ENCODE measurements at places on chromosomes 2 and 18.

- no peak for DNase-seq
Measured at GRCh38 chr2:163269374-163270021, 430.9 kb upstream of the KCNH7 start.

- DNase-seq, result no peak
Measured at GRCh38 chr18:57589161-57589560, 2.7 kb upstream of the FECH start.

GRCh38 chr2:28588292-28588670 is 92.4 kb downstream of the PLB1 start:
- DNase-seq, result no peak

GRCh38 chr2:64056021-64056420 is 36.8 kb upstream of the VPS54 start:
- DNase-seq, result no peak

DNA sequence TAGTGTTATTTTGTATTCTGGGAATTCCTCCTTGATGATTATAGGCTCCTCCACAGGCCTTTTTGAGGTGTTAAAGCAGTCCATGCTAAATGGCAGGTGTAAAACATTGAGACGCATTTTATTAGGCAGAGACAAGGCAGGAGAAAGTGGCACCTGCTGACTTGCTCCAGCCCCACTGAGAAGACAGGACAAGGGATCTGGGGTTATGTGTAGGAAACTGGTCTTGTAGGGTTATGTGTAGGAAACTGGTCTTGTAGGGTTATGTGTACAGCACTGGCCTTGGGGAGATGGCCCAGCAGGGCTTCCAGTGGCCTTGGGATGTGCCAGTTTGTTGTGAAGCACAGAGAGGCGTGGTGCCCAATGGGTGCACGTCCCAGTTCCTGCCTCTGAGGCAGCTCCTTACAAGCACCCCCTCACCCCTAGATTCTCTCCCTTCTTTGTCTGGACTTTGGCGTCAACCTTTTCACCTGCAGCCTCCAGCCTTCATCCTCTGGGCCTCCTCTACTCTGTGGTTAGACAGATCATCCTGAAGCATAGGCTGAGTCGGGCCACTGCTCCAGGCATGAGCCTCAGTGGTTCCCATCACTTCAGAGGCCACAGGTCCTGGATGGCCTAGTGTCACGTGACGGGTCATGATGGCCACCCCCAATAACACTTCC is 921 bp upstream of the FABP1 start:
- DNase-seq, result no peak

DNA sequence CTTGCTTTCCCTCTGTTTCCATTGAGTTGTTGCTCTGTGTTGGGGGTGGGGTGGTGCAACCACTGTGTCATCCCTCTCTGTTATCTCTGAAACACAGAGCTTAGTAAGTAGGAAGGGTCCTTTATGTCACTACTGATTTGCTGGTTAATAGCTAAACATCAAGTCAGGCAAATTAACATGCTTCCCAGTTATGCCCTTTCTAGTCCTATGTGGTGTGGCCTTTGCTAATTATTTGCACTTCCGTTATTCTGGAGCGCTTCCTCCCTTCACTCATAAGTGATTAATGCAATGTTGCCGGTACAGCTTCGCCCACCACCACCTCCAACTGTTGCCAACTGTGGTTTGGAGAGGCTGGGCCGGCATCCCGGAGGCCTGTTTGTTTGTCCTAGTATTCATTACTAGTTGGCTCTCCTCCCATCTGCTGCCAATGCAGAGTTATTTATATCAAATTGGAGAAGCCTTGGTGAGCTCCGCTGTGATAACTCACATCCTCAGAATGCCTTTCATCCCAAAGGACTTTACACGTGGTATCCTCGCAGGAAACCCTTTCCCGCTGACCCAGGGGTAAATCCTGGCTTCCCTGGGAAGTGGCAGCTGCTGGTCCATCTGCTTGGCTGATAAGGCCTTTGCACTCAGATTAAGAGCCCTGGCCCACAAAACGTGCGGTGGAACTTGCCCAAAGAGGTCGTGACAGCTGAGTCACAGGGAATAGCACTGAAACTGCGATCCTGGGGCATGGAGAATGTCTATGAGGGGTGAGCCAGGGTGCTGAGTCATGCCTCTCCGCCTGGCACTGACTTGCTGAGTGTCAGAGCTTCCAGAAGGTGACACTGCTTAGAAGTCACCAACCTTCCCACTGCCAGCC is 72.0 kb upstream of the ZCCHC2 start:
- no peak for DNase-seq

DNA sequence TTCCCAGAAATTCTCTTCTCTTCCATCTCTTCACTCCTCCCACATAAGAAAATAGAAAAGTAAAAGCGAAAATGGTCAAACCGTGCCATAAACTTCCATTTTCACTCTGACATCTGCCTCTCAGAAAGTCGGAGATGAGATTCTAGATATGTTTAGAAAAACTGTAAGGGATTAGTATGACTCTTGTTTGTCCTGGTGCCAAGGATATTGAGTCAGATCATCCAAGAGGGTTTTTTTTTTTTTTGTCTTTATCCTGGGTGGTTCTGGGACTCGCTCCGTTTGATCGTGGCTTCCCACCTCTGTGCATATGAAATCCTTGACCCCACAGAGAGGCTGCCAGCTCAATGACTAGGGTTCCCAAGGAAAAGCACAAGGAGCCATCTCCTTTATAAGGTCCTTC is 17.3 kb downstream of the EN1 start:
- no peak for DNase-seq

DNA sequence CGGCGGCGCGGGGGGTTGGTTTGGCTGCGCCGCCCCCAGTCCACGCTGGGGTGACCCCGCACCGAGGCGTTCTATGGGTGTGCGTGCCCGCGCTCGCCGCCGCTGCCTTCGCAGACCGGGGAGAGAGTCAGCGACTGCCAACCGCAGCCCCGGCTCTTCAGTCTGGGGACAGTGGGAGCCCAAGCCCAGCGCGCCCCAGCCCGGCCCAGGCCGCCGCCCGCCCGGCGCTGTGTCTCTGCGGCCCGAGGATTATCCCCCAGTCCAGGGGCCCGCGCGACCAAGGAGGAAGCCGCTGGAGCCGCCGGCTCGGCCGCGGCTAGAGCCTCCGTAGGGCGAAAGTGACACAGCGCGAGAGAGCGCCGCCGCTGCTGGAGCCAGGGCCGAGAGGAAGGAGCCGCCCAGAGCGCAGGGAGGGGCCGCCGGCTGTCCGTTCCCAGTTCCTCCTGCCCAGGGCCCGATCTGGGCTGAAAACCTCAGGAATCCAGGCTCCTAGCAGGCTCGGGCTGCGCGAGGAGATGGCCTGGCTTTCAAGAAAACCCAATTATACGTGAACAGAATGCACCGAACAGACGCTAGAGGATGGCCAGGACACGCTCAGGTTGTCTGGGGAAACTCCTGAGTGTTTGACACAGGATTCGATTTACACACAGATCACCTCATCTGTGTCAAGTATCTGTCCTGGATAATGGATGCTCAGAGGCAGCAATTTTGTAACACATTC is 2.4 kb downstream of the CTIF start:
- no peak for DNase-seq

GRCh38 chr2:39512434-39512935 is 75.4 kb upstream of the MAP4K3 start:
- DNase-seq, result no peak

DNA sequence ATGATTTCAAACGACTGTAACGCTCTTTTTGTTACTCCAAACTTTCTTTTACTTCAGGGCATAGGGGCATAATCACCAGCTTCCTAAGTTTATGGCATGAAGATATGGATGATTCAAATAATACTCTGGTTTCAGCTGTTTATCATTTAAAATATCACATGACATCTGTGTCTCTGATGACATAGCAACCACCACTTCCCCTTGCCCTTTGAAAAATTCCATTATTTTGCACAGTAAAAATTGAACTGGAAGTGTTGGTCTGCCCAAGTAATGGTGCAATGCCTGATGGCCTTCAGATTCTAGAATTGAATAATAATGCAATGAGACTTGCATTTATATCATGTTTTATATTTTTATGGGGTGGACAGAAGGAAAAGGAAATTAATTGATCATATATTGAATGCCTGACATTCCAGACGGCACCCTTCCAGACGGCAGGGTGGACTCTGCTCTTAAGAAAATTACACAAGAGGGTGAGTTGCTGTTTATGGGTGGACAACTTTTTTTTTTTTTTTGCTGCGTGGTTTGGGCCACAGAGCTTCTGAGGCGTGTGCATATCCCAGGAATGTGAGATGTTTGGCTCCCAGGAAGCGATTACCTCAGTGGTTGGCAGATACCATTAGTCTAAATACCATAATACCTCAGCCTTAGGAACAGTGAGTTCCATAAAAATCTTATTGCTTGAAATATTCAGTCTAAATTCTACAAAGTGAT is 101.7 kb upstream of the ZNF521 start:
- no peak for DNase-seq

DNA sequence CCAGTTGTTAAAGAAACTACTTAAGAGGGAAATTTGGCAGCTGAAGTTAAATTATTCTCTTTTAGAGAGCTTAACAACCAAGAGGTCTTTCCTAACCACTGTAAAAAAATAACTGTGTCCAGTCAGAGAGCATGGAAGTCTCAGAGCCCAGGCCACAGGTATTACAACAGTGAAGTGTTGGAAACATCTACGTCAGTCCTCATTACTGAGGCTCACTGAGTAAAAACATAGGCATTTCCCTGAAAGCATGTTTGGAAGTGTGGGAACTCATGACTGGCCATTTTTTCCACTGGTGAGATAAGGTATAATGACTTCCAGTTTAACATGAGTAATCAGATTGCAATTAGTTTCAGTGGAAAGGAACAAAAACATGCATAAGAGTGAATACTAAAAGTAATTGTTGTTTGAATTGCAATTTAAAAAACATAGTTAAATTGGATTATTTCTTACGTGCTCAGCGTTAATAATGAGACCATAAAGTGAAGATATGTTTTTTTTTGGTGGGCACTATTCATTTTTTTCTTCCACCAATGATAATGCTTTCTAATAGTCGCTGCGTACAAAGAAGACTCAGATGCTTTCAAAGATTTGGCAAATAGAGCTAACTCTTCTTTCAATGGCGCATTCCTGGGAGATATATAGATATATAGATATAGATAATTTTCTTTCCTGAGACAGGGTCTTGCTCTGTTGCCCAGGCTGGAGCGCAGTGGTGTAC is 60.8 kb downstream of the EFEMP1 start:
- no peak for DNase-seq

GRCh38 chr2:29974086-29974485 is 52.7 kb upstream of the ALK start:
- DNase-seq, result no peak

GRCh38 chr18:36299015-36299414 is 1.5 kb downstream of the FHOD3 start:
- DNase-seq, result no peak

DNA sequence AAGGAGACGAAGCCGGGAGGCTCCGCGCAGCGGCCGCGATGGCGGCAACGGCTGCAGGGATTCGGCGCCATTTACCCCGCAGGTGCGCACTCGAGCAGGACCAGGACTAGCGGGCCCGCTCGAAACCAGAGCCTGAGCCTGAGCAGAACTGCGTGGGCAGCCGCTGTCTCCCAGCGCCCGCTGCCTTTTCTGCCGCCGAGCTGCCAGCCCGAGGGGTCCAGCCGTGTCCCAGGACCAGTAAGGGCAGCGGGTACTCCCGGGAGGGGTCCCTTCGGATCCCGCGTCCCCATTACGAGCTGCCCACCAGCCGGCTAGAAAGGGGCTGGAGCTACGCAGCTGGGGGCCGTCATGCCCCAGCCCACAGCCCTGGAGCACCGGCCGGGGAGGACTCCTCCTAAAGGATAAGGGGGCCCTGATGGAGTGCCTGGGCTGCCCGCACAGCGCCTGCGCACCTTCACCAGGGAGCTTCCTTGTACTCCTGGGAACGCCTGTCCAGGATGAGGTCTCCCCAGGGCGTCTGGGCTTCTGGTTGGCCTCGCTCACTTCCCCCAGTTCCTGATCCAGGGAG is 9.9 kb downstream of the ALPP start:
- DNase-seq, result no peak

Measured in T-helper 22 cell (primary cell).